ENCODE measurements at places on chromosomes 1 and 21.

GRCh38 chr1:178066296-178066907 is 27.5 kb upstream of the RASAL2 start:
- no peak for DNase-seq

DNA sequence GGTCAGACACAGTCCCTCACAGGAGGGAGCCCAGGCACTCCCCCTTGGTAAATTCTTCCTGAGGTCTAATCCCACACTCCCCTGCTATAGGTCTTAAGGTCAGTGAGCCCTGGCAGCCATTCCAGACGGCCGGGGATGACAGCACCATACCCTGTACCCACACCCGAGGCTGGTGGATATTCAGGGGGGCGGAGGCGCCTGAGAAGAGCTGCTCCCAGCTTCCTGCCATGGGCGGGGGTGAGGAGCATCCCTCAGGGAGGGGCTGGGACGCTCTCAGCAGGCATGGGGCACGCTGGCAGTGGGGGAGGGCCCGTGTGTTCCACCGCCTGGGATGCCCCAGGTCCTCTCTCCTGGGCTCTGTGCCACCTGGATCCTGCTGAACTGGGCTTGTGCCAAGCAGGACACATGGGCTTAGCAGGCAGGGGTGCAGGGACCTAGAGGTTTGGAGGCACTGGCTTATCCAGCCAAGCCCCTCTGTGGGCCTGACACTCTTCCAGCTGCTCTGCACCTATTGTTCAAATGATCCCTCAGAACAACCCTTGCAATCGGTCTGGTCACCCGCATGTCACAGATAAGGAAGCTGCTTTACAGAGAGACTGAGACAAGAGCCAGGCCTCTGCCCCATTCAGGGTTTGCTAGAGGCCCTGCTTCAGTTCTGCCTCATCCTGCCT is 5.7 kb upstream of the ADGRB2 start:
- DNase-seq = no peak

- DNase-seq = no peak
These were observed 10.0 kb upstream of the LBR start for GRCh38 chr1:225437710-225438437.

- DNase-seq = no peak
These were observed 30.5 kb downstream of the OTUD7B start for GRCh38 chr1:149979972-149980540.

DNA sequence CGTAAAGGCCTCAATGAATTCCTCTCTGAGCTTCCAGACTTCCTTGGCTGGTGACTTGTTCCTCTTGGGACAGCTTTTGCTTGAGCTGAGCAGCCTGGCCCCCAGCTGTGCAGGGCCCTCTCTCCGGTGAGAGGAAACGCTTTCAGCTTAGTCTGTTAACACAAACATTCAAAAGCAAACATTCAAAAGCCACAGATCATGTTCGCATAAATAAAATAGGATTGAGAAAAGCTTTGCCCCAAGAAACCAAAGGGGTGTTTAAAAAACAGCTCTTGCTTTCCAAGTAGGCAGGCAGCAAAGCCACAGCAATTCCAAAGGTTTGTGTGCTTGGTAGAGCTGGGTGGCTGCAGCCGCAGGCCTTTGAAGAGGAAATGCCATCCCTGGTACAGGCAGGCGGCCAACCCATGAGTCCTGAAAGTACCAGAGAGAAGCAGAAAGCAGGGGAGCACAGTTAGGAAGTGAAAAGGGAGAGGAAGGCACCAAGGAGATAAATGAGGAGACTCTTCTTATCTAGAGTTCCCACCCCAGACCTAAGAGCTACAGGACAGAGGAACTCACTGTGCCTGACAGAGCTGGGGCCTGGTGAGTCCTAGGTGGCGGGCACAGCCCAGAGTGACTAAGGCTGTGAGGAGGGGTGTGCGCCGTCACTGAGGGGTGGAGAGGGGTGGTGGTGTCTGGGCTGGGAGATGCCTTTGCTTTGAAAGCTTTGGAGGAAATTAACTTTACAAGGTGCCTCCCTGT is 48.4 kb downstream of the CCN1 start:
- DNase-seq = peak; percentile 68

- DNase-seq = peak; percentile 35
These were observed 21.7 kb upstream of the SHCBP1L start for GRCh38 chr1:182974506-182975191.

DNA sequence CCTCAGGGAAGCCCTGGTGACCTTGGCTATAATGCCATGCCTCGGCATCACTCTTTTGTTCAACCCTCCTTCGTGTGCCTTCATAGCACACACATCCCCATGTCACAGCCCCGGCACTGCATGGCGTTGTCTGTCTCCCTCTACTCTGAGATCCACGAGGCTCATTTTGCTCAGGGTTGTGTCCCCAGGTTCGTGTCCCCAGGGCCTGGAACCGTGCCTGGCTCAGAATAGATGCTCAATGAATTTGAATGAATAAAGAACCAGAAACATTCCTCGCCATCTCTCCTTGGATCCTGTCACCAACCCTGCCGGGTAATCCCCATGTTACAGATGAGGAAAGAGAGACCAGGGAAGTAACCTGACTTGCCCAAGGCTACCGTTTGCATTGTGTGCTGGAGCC is 177.3 kb downstream of the PTPRU start:
- DNase-seq = no peak

DNA sequence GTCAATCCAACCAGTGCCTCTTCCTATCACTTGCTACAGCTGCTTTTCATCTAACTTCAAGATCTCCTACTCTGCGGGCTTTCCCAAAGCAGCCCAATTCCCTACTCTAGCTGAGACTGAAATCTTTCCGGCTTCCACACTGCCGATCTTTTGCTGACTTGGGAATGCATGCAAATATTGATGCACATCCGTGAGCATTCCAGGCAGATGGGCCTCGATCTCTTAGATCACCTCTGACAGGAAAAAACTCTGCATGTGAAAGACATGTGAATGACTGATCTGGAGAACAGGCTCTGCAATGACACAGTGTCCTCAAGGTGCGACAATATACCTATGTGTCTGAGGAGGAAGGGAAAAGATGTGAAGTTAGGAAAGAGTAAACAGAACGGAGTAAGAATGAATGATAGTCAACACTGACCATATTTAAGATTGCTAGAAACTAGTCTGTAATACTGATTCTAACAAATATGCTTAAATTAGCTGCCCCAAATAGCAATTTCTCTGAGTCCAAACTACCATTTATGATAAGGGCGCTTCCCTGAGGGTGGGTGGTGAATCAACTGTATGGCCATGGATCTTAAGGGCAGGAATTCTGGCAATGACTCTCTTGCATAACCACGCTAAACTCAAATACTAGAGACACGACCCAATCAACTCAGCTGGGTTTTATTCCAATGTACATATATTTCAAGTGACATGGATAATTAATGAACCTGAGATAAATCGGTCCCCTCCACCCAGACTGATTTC is 8.4 kb downstream of the TAF5L start:
- DNase-seq = no peak

DNA sequence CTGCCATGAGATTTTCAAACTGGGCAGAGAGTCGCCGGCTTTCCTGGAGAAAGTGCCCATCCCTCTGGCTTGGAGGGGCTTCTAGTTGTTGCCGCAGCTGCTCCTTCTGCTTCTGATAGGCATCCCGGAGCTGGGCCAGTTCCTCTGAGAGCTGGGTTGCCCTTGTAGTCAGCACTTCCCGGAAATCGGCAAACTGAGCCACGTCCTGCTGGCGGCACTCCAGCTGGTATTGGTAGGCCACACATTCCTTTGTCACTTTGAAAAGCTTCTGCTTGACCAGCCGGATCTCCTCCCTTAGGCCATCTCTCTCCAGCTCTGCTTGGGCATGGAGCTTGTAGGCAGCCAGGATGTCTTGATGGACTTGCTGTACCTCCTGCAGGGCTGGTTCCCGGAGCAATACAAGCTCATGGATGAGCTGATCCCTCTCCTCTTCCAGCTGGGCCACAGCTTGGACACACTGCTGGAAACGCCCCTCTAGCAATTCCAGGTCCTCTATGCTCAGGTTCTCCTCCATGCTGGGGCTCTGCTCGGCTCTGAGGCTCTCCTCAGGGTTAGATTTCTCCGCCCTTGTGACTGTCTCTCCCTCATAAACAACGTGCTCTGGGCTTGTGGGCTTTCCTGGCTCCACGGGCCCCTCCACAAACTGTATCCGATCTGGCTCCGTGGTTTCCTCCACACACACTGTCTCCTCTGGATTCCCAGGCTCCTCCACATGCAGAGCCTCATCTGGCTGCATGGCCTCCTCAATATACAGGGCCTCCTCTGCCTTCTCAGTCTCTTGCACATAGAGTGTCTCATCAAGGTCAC is 7.3 kb downstream of the SYNC start:
- DNase-seq = peak; percentile 78

All from GM03348 (cell line).